ENCODE measurements at places on chromosomes 12 and 14.

GRCh38 chr12:64670019-64670418 is 59.7 kb downstream of the RASSF3 start:
- DNase-seq: no peak

DNA sequence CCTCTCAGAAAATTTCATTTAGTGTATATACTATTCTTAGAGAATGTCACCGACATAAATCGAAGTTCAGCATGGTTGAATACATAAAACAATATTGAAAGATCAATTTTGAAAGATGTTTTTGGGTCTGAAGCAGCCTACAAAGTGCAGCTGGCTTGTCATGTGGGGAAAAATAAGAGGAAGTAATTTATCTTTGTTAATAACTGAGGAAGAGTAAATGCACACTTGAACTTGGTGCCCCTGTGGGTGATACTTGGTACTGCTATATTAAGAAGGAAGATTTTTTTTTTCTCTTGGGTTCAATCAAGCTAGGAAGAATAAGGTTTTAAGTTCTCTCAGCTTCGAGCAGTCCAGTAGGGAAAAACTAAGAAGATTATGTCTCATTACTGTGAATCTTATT is 661.3 kb downstream of the RPL10L start:
- DNase-seq: no peak

DNA sequence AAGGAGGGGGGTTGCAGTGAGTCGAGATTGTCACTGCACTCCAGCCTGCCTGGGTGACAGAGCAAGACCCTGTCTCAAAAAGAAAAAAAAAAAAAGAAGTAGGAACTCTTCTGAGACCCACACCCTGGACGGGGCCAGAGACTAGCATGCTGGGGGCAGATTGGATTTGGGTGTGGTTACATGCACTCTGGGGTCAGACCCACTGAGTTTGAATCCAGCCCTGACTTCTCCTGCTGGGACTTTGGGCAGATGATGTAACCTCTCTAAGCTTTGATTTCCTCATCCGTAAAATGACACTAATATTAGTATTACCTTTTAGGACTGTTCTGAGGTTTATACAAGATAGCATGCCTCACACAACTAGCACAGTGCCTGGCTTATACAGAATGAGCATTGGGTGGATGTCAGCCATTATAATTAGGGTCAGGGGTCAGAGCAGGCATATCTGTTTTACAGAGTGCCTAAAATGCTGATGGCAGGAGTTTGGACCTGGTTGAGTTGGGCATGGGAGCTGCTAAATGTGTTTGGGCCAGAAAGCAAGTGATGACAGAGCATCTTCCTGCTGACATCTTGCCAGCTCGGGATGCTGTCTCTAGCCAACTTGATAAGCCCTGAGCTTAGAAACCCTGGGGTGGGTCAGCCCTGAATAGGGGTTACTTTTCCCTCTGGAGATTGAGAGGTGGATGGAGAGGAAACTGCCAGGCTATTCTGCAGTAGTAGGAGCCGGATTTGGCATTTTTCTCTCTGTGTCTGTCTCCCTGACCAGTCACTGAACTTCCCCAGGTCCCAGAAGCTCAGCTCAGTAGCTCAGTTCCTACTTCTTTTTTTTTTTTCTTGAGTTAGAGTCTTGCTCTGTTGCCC is 15.5 kb downstream of the TPCN1 start:
- no peak for DNase-seq

- no peak for DNase-seq
These were observed 780 bp downstream of the TBC1D15 start for GRCh38 chr12:71840231-71840847.

DNA sequence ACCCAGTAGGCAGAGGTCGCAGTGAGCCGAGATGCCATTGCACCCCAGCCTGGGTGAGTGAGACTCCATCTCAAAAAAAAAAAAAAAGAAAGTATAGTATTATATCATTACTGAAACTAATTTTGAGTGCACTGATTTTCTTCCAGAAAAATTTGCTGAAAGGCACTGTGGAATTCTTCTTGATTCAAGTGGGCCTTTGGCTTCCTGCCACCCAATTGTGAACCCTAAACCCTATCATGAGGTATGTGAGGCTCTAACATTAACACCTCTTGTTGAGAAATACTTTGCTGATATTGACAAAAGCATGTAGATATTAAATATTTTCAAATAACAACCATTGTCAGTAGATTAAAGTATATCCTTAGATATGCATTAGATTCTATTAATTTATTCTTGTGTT is 211.2 kb downstream of the LRRK2 start:
- no peak for DNase-seq

GRCh38 chr12:55925870-55926737 is 1.6 kb downstream of the PYM1 start:
- DNase-seq: no peak

- DNase-seq: no peak
These were observed 2.3 kb downstream of the LARP4 start for GRCh38 chr12:50403001-50403440.

- DNase-seq: no peak
These were observed 4.5 kb downstream of the HAUS4 start for GRCh38 chr14:22952418-22952817.

Measured in CMK (cell line).